Myocyte (in vitro differentiated cells): ENCODE measurements at places on chromosomes 7 and 10. TPM values are rescaled to one million over a fixed set of nuclear protein-coding genes. Genes with fewer than 3 reads are reported as not detected.

Gene SORBS1
- total RNA-seq: 42.4 and 112 TPM in 2 replicates

Gene NT5C2
- 57.3 and 79.4 TPM in 2 replicates for total RNA-seq

Gene LRRN3
- 5.2 and 26.9 TPM in 2 replicates for total RNA-seq

Gene GPR85
- 7.5 and 12.6 TPM in 2 replicates for total RNA-seq

Gene KEL
- total RNA-seq: not detected in 2 replicates

Gene HPSE2
- total RNA-seq: not detected in 2 replicates

Gene ZNF365
- total RNA-seq: 1.4 and 2.9 TPM in 2 replicates

Gene KCNH2
- total RNA-seq: 6.9 and 8.7 TPM in 2 replicates

Gene EBF3
- 21.9 and 32.2 TPM in 2 replicates for total RNA-seq

Gene GPR146
- total RNA-seq: 2.2 and 3.2 TPM in 2 replicates

Gene FZD1
- 13.3 and 14.2 TPM in 2 replicates for total RNA-seq

Gene ATAD1
- total RNA-seq: 59.5 and 84.8 TPM in 2 replicates

Gene DTX2
- 14.4 and 21.7 TPM in 2 replicates for total RNA-seq

Gene ATXN7L1
- total RNA-seq: 4.3 and 5.1 TPM in 2 replicates

Gene PLEKHS1
- not detected in 2 replicates for total RNA-seq

Gene XPNPEP1
- 129 and 174 TPM in 2 replicates for total RNA-seq

Gene TRUB1
- 45.3 and 47.0 TPM in 2 replicates for total RNA-seq

Gene SCIN
- total RNA-seq: 1.7 and 2.6 TPM in 2 replicates

Gene KIAA1549
- 11.9 and 16.0 TPM in 2 replicates for total RNA-seq

Gene CYP3A5
- total RNA-seq: not detected in 2 replicates

Gene WNT8B
- total RNA-seq: not detected in 2 replicates

Gene H2BK1
- not detected in 2 replicates for total RNA-seq

Gene SPDYE1
- not detected in 2 replicates for total RNA-seq

Gene HMX2
- not detected in 2 replicates for total RNA-seq

Gene CREB3L2
- total RNA-seq: 21.2 and 31.3 TPM in 2 replicates

Gene ZCWPW1
- total RNA-seq: 4.9 and 8.3 TPM in 2 replicates

Gene SLC13A1
- not detected in 2 replicates for total RNA-seq

Gene CFAP70
- 1.0 and 1.8 TPM in 2 replicates for total RNA-seq

Gene UTF1
- total RNA-seq: not detected in 2 replicates

Gene CAV1
- total RNA-seq: 213 and 259 TPM in 2 replicates

Gene BTBD16
- 1.2 TPM in 1 of 2 replicates, not detected in the other for total RNA-seq

Gene TAS2R41
- not detected in 2 replicates for total RNA-seq

Gene NANOS1
- total RNA-seq: 3.2 and 5.1 TPM in 2 replicates

Gene FKBP9
- 195 and 200 TPM in 2 replicates for total RNA-seq

Gene IPMK
- total RNA-seq: 7.3 and 11.2 TPM in 2 replicates

Gene ENTPD1
- 0.21 and 1.0 TPM in 2 replicates for total RNA-seq

Gene TNS3
- 241 and 322 TPM in 2 replicates for total RNA-seq
